CD4-positive, alpha-beta memory T cell (primary cell): ENCODE measurements at places on chromosomes 6 and 20.

DNA sequence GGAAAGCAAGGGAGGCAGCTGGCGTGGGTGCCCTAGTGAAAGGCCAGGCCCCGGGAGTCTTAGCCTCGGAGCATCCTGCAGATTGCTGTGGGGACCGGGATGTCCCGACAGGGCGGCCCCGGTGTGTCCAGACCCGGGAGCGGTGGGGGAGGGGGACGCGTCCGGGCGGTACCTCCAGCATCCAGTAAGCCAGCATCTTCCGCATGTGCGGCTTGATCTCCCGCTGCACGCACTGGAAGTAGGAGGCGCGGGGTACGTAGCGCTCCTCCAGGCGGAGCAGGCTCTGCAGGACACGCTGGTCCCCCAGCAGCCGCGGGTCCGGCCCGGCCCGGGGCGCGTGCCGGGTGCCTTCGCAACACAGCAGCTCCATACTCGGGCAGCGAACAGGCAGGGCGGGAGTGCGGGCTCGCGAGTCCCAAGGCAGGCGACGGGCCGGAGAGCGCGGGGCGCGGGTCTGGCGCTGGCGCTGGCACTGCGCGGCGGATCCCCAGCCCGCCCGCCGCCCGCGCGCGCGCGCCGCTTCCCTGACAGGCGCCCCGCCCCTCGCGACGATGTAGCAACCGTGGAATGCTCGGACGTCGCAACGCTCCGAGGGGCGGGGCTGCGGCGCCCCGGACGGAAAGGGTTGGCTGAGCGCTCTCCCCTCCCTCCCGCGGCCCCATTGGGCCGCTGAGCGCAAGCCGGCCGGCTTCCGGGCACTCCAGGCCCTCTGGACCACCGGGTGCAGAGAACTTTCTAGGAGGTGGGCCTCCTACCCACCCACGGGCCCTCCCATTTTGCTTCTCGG, at the start of gene CCND3:
CCND3 (minus strand) TSS at position 529 of the 787 bp plus-strand sequence; CDS start at position 370, 159 bp downstream.
- no peaks in the 10 kb centered on the region for H3K27me3 ChIP-seq
- peak within 1 kb of the TSS; percentile 75 for H3K4me3 ChIP-seq
- peak within 1 kb of the TSS; percentile 80 for H3K27ac ChIP-seq
- DNase-seq = peak; percentile 81
- H3K36me3 ChIP-seq = peaks cover 12% of the 10 kb centered on the region
- peaks cover 77% of the 10 kb centered on the region for H3K4me1 ChIP-seq

DNA sequence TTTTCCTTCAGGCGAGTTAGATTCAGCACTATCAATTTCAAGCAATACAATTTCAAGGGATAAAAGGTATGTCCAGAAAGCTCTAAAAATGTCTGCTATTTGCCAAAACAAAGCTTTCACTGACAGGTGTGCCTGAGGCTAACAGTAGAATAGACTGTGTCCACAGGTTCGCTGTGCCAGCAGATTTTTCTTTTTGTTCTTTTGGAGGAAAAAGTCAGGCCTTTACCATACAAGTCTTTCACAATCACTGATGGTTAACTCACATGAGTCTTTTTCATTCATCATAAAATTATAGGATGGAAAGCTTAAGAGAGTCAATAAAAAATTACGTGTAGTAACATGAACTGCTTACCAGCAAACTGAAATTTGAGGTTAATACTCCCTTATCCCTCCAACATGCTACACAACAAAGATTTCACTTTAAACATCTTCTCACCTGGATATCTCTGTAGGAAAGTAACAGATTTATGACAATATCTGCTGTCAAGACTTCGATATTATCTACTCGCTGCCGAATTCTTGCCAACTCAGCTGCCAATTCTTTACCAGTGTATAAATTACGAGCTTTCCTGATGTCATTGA, 95.4 kb downstream of the MAP3K5 start:
- H3K36me3 ChIP-seq = peaks cover 32% of the 10 kb centered on the region
- no peak overlapping the region for H3K27ac ChIP-seq
- no peak overlapping the region for H3K4me3 ChIP-seq

- no peaks in the 10 kb centered on the region for H3K27me3 ChIP-seq
- no peaks in the 10 kb centered on the region for H3K36me3 ChIP-seq
- H3K4me1 ChIP-seq = peaks cover 8% of the 10 kb centered on the region
- H3K4me3 ChIP-seq = no peak overlapping the region
- no peak overlapping the region for H3K27ac ChIP-seq
- no peak for DNase-seq
Observed at GRCh38 chr20:51381557-51381956, 161.0 kb downstream of the NFATC2 start.

DNA sequence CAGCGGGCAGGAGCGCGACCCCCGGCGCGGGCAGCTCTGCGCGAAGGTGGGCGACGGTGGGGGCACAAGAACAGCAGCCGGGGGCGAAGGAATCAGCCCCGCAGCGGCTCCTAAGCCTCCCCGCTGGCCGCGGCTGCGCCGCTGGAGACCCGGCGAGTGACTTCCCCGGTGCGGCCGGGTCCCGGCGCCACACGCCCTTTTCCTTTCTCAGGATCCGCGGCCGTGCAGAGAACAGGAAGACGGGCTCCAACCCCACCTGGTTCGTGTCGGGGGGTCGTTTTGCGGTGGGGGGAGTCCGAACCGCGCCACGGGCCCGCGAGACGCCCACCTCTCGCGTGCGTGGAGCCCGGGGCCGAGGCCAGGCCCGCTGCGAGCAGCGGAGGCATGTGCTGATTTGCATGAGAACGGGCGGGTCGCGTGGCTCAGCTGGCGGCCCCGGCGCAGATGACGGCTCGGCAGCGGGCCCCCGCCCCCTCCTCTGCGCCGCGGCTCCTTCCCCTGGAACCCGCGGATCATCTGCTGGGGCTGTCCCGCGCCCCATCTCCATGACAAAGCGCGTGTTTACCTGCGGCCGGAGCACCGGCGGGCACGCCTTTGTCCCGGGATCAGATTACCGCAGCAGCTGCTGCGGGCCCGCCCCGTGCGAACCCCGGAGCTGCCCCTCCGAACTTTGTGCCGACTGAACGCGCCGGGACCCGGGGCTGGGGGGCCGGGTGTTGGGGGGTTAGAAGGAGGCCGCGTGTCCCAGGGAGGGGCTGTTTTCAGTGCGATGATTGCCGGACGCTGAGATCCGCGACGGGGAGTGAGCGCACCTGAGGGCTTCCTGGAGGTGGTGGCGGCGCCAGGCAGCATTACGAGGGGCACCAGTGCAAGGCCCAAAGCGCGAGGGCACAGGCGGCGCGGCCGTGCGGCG, 4.9 kb upstream of the DLL1 start:
- DNase-seq = peak; percentile 43
- no peak overlapping the region for H3K27ac ChIP-seq
- H3K36me3 ChIP-seq = no peaks in the 10 kb centered on the region
- H3K4me3 ChIP-seq = peak overlapping the region; percentile 17
- peaks cover 37% of the 10 kb centered on the region for H3K27me3 ChIP-seq
